Hematopoietic multipotent progenitor cell treated with erythropoietin and hydrocortisone succinate and interleukin-3 and kit ligand, for 17 days (in vitro differentiated cells): ENCODE measurements at places on chromosomes 2 and 18.

- no peak for DNase-seq
Measured at GRCh38 chr2:183519371-183520056, 395.3 kb downstream of the NUP35 start.

GRCh38 chr2:219537657-219538488, 5.7 kb downstream of the CHPF start:
- no peak for DNase-seq

GRCh38 chr2:147294825-147295392, 549.9 kb upstream of the ACVR2A start:
- no peak for DNase-seq

DNA sequence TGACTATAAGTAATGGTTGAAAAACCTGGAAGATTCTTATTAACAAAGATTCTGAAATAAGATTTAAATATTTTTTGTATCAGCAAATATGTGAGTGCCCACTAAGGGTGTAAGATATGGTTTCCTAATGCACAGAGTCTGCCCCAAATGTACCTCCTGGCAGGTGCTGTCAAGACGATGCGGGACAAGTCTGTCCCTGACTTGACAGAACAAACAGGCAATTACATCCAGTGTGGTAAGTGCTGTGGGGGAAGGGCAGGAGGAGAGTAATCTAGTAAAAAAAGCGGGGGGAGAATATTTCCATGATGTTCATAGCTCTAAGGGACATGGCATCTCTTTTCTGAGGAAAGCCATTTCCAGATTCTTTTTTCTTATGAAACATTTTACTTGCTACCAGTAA, 127.5 kb downstream of the COL4A4 start:
- no peak for DNase-seq

GRCh38 chr2:207767461-207768167, 2.1 kb downstream of the FZD5 start:
- peak; percentile 56 for DNase-seq

DNA sequence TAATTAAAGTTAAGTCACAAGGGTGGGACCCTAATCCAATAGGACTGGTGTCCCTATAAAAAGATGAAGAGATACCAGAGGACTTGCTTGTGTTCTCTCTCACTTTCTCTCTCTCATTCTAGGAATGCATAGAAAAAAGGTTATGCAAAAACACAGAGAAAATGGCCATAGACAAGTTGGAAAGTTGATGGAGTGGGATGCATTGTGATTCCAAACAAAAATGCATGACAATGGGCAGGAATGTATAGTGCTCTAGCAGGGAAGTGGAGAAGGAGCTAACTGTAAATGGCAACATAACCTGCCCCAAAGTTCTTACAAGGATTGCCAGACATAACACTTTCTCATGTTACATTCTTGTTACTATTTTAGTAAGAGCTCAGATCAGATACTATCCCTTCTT, 301.6 kb upstream of the LRATD1 start:
- DNase-seq, result no peak
